Neural crest cell (in vitro differentiated cells): ENCODE measurements at places on chromosomes 2 and 18. TPM values are rescaled to one million over a fixed set of nuclear protein-coding genes. Genes with fewer than 3 reads are reported as not detected.
A peak's percentile ranks its signal among the peaks of the same experiment; 100 is the strongest.

FAM124B gene
- total RNA-seq, result not detected in 2 replicates

ZSWIM2 gene
- total RNA-seq, result not detected in 2 replicates

EML6 gene
- total RNA-seq, result 7.4 and 8.1 TPM in 2 replicates

FER1L5 gene
- 0.57 and 0.89 TPM in 2 replicates for total RNA-seq

GRCh38 chr2:225457482-225457881 is 58.0 kb downstream of the NYAP2 start:
- H3K27me3 ChIP-seq, result no peaks in the 10 kb centered on the region
- DNase-seq, result no peak
- no peaks in the 10 kb centered on the region for H3K4me1 ChIP-seq
- no peaks in the 10 kb centered on the region for H3K36me3 ChIP-seq
- no peak overlapping the region for H3K4me3 ChIP-seq

- peaks cover 4% of the 10 kb centered on the region for H3K27me3 ChIP-seq
- H3K4me3 ChIP-seq, result no peak overlapping the region
- no peak for DNase-seq
- H3K4me1 ChIP-seq, result peaks cover 6% of the 10 kb centered on the region
- no peaks in the 10 kb centered on the region for H3K36me3 ChIP-seq
- H3K27ac ChIP-seq, result no peak overlapping the region
These were observed 48.2 kb upstream of the OTOF start for GRCh38 chr2:26526105-26526504.

DNA sequence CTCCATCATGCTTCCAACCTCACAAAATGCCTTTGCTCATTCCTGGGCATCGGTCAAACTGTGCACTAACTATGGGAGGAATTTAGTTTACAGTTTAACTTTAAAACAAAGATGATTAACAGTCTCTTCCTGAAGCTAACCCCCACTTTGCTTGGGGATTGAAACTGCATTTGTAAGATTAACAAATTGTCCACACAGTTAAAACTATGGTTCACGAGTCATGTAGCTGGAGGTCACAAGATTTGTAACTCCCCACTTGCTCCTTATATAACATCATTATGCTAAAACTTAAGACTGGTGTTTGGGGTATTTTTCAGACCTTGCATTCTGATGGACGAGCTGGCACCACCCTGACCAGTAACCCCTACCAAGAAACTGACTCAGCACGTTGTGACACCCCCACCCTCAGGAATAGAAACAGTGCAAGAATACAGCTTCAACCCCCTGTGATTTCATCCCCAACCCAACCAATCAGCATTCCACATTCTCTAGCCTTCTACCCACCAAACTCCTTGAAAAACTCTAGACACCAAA is 252.3 kb downstream of the MBD5 start:
- peaks cover 11% of the 10 kb centered on the region for H3K36me3 ChIP-seq
- DNase-seq, result no peak
- H3K4me1 ChIP-seq, result peaks cover 6% of the 10 kb centered on the region
- peak overlapping the region; percentile 78 for H3K27ac ChIP-seq
- H3K27me3 ChIP-seq, result no peaks in the 10 kb centered on the region
- H3K4me3 ChIP-seq, result no peak overlapping the region

- H3K4me1 ChIP-seq, result no peaks in the 10 kb centered on the region
- no peak overlapping the region for H3K4me3 ChIP-seq
- DNase-seq, result no peak
- H3K27ac ChIP-seq, result no peak overlapping the region
- H3K36me3 ChIP-seq, result no peaks in the 10 kb centered on the region
These were observed 199.9 kb downstream of the PMAIP1 start for GRCh38 chr18:60099709-60100108.

GRCh38 chr2:229686122-229686919 is 28.0 kb downstream of the DNER start:
- H3K36me3 ChIP-seq, result no peaks in the 10 kb centered on the region
- no peak overlapping the region for H3K27ac ChIP-seq
- DNase-seq, result no peak

SCYGR4 gene
- total RNA-seq, result not detected in 2 replicates

- no peak overlapping the region for H3K4me3 ChIP-seq
- H3K27ac ChIP-seq, result no peak overlapping the region
- peaks cover 6% of the 10 kb centered on the region for H3K4me1 ChIP-seq
- H3K27me3 ChIP-seq, result no peaks in the 10 kb centered on the region
- no peak for DNase-seq
- H3K36me3 ChIP-seq, result peaks cover 15% of the 10 kb centered on the region
These were observed 88.8 kb downstream of the STK39 start for GRCh38 chr2:168158586-168158985.
